ENCODE measurements at places on chromosomes 16 and 17.

DNA sequence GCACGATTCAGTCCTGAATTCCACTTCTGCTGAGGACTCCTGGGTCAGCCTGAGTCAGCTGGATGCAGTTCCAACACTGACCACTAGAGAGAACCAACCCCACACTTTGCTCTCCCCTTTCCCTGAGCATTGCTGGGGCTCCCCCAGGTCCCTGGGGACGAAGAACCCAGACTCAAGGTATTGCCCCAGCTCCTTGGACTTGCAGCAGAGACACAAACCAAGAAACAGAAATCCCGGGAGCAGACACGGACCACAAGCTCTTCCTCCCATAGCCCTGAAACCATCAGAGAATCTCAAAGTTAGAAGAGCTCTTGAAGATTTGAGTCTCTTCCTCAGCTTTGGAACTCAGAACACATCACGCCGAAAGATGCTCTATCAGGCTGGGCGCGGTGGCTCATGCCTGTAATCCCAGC is 678 bp upstream of the GH1 start:
- peak; percentile 39 for DNase-seq

DNA sequence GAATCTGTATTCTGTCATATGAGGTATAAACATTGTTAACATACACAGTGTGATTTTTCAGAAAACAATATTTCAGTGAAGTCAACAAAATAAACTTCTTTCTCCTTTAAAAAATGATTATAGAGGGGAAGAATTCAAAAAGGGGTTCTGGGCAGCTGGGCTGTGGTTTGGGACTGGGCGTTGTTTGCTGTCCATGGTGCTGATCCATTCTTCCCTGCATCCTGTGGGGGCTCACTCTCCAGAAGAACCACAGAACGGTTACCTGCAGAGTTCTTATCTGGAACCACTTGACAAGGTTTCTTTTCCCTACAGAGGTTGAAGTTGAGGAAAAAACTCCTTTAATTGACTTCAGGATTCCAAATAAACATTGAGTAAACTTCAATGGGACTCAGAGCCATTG is 1091.0 kb downstream of the CDH8 start:
- no peak for DNase-seq

DNA sequence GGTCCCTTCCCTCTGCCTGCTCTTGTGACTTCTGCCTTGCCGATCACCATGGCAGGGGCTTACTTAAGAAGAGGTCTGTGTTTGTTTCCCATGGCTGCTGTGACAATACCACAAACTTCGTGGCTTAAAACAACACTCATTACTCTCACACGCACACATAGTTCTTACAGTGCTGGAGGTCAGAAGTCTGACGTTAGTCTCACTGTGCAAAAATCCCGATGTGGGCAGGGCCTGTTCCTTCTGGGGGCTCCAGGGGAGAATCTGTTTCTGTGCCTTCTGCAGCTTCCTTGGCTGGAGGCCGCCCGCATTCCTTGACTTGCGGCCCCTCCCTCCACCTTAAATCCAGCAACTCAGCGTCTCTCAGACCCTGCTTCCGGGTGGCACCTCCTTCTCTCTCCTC is 249.2 kb upstream of the GSE1 start:
- DNase-seq = peak; percentile 96

DNA sequence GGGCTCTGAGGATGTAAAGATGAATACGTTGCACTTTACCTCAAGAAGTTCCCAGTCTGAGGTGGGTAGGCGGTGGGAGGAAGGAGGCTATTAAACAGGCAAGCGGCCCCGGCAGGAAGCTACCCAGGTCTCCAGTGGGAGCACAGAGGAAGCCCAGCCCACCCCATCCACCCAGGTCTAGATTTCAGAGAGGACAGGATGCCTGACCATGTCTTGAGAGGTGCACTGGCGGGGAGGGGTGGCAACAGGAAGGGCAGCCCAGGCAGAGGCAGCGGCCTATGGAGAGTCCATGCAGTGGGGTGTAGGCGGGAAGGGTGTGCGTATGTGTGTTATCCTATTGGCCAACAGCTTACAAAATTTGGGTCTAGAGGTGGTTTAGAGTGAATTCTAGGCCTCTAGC is 13.9 kb downstream of the SARM1 start:
- no peak for DNase-seq

- DNase-seq = no peak
Observed at GRCh38 chr17:79811011-79811867, 14.4 kb upstream of the CBX8 start.

DNA sequence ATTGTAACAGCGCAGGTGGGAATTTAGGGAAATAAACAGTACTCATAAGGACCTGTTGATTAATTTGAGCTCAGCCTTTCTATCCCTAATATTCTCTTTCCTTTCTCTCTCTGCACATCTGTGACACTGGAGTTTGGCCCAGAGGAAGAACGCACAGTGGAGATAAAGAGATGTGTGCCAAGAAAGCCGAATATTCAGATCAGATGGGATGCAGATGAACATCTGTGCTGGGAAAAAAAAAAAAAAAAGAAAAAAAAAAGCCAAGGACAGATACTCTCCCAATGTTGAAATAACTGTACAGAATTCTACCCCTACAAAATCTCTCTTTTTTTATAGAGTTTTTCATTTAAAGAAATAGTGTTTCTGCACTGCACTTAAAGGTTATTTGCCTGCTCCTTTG is 485.4 kb downstream of the KCNJ2 start:
- no peak for DNase-seq

- no peak for DNase-seq
Observed at GRCh38 chr16:83955218-83956130, 2.4 kb downstream of the OSGIN1 start.
